ENCODE measurements at places on chromosomes 2 and 18.

- no peak for DNase-seq
These were observed 51.5 kb downstream of the CYP26B1 start for GRCh38 chr2:72096181-72096580.

GRCh38 chr2:82001614-82002013, 1697.1 kb upstream of the LRRTM1 start:
- DNase-seq, result no peak

DNA sequence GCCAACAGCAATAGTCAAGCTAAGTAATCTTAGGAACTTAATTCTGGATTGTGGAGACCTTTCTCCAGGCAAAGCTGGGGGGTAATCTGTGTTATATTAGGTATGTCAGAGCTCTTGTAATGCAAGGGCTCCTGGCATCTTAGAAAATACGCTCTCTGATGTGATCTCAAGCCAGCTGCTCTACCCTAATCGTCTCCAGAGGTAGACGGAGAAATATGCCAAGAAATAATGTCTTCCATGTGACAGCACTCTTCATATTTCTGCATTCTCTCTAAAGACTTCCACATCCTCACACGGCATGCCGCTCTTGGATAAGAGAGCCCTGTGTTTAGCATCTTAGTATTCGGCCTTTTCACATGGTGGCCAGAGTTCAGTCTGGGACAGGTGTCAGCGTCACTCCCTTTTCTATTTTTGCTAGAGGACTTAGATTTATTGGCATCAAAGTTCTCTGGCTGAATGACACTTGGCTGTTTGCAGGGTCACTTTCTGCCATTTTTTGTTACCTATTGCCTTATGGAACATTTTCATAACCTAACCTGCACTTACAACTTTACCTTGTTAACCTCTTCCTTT, 25.2 kb downstream of the CAPN13 start:
- DNase-seq, result no peak

DNA sequence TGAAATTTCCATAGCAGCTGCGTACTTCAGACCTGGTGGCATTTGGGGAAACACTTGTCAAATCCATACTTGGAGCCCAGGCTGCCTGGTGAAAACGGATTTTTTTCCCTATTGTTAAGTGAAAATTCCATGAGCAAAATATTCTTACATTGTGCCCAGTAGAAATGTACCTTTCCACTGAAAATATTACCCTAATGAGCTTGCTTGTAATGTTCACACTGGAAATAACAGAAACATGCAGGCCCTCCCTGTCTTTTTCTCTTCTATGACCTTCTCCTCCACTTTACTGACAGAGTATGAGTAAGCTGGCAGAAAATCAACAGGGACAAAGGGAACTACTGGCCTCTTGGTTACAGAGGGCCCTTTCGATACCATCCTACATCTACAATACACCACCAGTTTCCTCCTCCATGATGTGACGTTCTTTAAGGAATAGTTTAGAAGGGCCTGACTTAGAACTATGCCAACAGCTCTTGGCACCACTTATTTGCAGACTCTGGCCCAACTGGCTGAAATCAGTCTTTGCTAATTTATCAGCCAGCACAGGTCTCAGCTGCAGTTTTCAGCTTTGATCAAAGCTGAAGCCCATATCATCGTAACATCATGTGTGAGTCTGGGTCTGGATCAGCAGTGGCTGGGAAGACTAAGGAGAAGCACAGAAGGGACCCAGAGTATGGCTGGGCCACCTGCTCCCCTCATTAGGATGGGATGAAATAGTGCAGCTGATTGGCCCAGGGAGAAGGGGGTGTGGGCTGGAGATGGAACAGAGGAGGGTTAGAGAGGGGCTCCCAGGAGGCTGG, 272.2 kb upstream of the ID2 start:
- DNase-seq, result no peak

DNA sequence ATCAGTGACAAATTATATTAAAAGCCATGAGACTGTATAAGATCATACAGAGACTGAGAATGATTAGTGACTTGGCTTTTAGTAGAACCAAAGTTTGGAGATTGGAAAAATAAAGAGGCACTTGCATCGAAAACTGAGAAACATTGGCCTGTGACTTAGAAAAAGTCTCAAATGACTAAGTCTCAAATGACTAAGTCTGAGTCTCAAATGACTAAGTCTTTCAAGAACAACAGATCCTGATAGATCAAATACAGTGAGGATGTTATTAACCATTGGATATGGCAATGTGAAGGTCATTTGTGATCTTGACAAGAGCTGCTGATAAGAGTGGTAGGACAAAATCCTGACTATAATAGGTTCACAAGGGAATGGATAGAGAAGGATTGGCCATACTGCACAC, 135.5 kb upstream of the FANCL start:
- no peak for DNase-seq

DNA sequence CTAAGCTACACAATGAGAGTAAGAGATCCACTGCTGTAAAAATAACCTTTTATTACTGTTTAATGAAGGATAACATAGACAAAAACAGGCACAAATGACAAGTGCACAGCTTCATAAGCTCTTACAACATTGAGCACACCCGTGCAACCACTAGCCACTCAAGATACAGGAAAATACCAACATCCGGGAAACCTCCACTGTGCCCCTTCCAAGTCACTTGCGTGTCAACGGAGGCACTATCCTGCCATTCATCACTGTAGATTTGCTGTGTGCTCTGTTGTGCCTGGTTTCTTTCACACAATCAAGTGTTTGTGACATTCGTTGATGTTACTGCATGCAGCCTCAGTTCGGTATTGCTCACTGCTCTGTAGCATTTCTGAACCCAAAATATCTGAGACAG, 292.9 kb upstream of the MYT1L start:
- no peak for DNase-seq

- no peak for DNase-seq
These were observed 117.9 kb downstream of the PPP1R1C start for GRCh38 chr2:182103526-182103925.

DNA sequence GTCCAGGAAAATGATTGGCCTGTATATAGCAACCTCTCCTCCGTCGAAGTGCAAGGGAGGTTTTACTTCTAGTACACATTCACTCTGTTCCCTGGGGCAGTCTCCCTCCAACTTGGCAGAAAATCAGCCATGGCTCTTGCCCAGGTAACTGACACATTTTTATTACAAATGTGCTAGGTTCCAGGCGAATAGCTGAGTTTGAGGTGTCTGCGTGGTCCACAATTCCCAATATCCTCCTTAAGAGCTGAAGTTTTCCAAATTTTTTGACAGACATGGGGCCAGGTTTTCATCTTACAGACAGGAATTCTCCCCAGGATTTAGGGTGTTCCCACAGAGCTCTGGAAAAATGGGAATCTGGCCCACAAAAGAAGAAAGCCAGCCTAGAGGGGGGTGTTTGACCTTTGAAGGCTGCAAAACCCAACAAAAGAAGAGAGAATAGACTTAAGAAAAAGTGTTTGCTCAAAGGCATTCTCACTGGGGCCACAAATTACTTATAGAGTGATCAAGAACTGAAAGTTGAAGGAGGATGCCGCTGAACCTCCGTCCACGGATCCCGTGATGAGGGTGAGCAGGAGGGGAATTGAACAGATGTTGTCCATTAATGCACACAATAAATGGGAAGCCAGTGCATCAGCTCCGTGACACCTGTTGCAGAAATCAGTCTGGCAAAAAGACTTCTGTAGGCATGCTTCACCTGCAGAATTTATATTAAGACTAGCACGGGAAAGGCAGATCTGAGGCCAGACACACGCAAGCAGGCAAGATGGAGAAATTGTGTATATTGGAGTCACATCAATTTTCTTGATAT, 242.3 kb upstream of the COPS8 start:
- DNase-seq, result peak; percentile 41

- DNase-seq, result peak; percentile 29
These were observed 81.9 kb downstream of the TCF7L1 start for GRCh38 chr2:85215081-85215447.

- DNase-seq, result peak; percentile 15
These were observed 71.0 kb upstream of the PPP1CB start for GRCh38 chr2:28680657-28681056.

DNA sequence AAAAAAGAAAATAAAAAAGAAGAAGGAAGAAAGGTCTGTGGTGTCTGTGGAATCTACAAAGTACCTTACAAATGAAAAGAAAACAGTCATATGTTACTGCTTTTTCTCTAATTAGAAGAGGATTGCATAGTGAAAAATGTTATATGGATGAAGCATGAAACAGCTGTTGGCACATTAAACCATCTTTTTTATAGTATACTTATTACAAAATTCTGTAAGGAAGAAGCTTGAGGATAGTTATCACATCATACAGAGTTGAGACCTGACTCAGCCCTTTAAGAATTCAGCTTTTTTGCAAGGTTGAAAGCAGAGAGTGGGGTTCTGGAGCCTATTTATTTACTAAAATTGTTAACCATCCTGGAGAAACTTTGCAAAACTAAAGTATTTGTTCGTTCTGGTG, 222.7 kb downstream of the PHLPP1 start:
- DNase-seq, result no peak

- no peak for DNase-seq
These were observed 235.7 kb downstream of the GPD2 start for GRCh38 chr2:156671706-156672361.

GRCh38 chr2:172806493-172806892, 70.8 kb downstream of the RAPGEF4 start:
- DNase-seq, result no peak

DNA sequence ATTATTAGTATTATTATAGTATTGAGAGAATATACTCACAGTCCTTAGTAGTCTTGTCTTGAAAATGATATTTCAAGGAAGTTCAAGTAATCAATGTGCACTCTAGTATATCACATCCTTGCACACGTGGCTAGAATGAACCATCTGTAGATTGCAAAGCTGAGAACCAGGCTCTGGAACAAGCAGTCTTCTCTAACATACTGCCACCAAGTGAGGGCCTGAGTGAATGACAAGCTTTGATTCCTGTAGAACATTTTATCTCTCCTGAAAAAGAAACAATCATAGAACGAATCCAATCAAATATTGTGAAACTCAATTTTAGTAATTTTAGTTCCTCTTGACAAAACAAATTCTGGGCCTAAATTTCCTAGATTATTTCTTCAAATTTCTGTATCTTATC, 55.3 kb upstream of the SULT1C3 start:
- no peak for DNase-seq

GRCh38 chr2:165893556-165893955, 60.0 kb downstream of the TTC21B start:
- DNase-seq, result no peak

GRCh38 chr2:162333968-162334367, 10.0 kb upstream of the GCA start:
- DNase-seq, result peak; percentile 14

- DNase-seq, result no peak
These were observed 85.5 kb downstream of the EPC2 start for GRCh38 chr2:148730085-148730484.

DNA sequence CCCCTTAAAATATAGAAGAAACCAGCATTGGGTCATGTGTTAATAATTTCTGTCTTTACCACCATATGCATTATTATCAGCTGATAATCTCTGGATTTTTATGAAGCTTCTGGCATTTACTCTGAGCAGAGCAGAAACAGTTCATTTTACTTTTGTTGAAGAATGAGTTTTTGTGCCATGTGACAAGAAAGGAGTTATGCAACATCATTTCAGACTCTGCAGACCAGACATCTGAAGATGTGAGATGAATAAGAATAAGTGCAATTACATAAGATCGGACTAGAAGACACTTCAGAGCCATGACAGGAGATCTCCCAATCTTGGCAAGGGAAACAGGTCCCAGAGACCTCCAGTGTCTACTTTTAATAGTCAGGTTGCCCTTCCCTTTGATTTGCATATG, 869.4 kb upstream of the VRK2 start:
- DNase-seq, result no peak

- DNase-seq, result no peak
These were observed 135.0 kb downstream of the MYCN start for GRCh38 chr2:16075045-16076012.

DNA sequence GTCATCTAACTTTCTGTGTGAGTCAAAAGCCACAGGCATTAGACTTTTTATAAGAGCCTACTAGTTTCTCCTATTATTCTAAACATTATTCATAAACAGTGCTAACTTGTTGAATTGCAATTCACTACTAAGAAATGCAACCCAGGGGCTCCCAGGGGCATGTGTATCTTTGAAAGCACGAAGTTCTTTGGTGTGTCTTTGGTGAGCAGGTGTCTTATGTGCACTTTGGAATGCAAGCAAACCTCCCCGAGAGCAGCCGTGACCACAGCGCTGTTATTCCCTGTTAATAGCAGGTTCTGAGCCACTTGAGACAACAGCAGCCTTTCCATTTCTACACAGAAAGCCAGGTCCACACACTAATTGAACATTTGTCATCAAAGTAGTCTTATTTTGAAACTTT, 123.5 kb downstream of the PRKRA start:
- no peak for DNase-seq

DNA sequence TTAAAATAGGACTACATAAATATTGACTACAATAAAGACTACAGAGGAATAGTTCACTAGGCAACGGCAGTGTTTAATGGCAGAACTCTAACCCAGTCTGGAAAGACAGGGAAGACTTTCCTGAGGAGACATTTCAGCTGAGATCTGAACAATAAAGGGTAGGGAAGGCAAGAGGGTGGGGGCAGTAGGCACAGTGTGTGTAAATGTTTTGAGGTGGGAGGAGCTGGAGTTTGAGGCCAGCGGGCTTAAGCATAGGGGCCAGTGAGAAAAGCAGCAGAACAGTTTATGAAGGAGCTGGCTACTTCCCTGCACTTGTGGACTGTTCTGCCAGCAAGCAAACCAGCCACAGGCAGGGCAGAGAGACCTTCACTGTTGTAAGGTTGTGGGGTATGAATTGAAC, 76.6 kb upstream of the UGP2 start:
- DNase-seq, result no peak

- DNase-seq, result no peak
These were observed 797 bp downstream of the TTC32 start for GRCh38 chr2:19900931-19901441.

DNA sequence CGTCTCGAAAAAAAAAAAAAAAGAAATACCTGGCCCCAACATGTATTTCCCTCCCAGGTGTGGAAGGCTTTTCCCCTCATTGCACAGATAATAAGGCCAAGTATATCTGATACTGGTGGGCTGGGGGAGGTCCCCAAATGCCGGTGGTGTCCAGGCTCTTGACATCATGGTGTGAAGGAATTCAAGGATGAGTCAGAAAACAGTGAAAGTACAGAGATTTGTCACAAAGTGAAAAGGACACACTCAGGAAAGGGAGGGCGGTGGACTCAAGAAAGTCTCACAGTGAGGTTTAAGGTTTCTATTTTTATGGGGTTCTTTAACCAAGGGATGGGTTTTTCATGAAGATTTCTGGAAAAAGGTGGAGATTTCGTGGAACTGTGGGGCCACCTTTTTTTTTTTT, 37.8 kb upstream of the FZD5 start:
- DNase-seq, result no peak

GRCh38 chr2:27798486-27798885, 27.0 kb downstream of the MRPL33 start:
- no peak for DNase-seq

DNA sequence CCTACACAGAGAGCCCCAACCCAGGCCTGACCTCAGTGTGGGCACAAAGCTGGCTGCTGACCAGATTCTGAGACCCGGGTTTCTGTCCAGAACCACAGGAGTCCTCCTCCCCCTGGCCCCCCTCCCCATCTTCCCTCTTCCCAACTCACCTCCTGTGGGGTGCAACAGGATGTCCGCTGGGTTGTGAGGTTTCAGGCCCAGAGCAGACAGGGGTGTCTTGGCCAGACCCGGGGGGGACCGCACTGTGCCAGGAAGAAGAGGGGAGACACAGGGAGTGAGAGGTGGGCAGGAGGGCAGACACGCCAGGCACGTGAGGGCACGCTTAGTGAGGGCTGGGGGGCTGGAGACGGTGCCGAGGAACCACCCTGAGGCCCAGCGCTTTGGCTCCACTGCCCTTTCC, 171.5 kb downstream of the TNS1 start:
- no peak for DNase-seq
